ENCODE measurements at places on chromosomes 11 and 22.

GRCh38 chr11:44120169-44120568 is 24.7 kb downstream of the EXT2 start:
- no peak for DNase-seq

DNA sequence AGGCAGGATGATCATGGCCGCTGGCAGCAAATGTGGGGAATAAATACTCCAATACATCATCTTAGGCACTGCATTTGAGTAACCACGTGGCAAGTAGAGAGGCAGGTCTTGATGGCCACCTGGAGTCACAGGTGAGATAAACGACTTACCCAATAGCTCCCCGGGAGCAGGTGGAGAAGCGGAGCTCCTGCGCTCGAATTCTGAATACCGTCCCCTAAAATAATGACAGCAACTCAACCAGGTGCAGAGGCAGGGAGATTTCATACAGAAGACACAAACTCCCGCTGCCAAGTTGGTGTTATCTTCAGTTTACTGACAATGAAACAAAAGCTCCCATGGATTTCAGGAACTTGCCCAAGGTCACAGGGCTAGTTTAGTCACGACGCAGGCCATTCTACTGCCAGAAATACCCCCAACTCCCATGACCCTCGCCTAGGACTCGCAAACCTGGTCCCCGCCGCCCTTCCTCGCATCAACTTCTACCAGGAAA is 437 bp downstream of the SLC43A3 start:
- no peak for DNase-seq

GRCh38 chr11:10158461-10158860 is 135.6 kb downstream of the SBF2 start:
- DNase-seq = no peak

DNA sequence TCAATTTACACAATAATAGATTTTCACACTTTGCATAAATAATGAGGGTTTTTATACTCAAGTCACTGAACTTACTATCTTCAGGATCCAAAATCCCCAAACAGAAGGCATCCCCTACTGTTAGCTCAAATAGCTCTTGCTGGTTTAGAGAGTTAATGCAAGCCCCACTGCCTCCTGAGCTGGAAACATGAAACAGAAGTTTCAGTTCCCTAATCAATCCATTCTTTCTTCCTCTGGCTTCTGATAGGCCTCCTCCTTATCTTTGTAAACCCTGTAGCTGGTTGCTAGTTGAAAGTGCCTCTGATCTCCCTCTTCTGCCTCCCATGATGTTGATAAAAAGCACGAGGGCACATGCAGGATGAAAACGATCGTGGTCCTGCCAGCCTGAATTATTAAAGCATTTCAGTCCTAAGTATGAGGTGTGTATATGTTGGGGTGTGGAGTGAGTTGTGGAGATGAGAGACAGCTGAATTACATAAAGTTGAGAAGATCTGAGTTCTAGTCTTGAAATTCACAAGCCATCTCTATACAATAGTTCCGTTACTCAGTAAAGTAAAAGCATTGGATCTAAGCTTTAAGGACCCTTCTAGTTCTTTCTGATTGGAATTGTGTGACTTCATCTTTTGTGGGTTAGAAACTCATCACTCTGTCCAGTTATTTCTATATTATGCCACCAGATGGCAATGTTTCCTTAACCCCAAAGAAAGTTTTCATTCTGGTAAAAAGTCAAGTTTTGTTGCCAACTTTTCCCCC is 35.0 kb upstream of the EHF start:
- no peak for DNase-seq

- no peak for DNase-seq
These were observed 29.4 kb upstream of the SMIM38 start for GRCh38 chr11:69126286-69126685.

GRCh38 chr11:77201991-77202841 is 74.2 kb downstream of the MYO7A start:
- DNase-seq = no peak

All from CD4-positive, alpha-beta T cell treated with Interleukin-6 at 100 ng/mL for 8 hours (primary cell).